NCI-H2107 (cell line): ENCODE measurements at places on chromosomes 2 and 18.

GRCh38 chr2:29444150-29444549 lies 328.9 kb downstream of the CLIP4 start:
- no peak for DNase-seq

DNA sequence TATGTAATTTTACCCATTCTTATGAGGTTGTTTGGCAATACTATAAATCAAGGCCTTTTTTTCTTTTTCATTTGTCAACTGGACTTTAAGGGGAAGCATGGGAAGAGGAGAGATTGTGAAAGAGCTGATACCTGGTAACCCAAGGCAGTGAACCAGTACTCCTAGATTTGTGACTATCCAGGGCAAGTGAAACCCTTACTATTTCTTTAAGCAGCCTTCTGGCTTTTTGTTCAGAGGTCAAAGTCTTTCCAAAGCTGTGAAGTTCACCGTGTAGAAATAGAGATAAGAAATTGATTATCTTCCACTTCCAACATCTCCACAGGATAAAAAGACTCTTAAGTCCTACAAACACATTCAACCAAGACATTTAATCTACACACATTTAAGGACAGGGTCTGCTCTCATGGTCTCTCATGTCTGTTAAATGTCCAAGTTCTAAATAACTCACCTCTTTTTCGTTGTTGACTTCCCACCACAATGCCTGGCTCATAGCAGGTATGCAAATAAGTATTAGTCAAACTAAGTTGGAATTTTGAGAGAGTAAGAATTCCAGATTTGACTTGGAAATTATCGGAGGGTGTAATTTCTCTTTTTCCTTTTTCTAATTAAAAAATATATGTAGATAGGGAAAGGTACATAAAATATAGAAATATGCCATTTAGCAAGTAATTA lies 485.8 kb downstream of the STK39 start:
- no peak for DNase-seq

GRCh38 chr2:38533757-38534545 lies 68.8 kb downstream of the HNRNPLL start:
- no peak for DNase-seq

GRCh38 chr2:150729495-150729955 lies 242.1 kb upstream of the RND3 start:
- no peak for DNase-seq

DNA sequence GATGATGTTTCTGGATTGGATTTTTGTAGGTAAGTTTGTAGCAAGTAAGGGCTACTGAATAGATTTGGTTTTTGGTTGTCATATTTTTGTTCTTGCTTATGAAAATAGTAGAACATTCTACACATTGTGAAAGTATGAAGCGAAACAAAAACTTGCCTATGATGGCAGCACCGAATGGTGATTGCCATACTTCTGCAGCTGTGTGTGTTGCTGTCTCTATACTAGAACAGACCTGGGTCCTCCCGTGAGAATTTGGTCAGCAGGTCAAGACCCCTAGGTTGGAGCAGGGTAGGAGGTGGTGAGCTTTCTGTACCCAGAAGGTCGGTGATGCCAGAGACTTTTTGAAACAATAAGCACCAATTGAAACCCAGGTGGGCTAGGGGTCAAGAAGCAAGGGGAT lies 322.6 kb downstream of the PRKCE start:
- no peak for DNase-seq

DNA sequence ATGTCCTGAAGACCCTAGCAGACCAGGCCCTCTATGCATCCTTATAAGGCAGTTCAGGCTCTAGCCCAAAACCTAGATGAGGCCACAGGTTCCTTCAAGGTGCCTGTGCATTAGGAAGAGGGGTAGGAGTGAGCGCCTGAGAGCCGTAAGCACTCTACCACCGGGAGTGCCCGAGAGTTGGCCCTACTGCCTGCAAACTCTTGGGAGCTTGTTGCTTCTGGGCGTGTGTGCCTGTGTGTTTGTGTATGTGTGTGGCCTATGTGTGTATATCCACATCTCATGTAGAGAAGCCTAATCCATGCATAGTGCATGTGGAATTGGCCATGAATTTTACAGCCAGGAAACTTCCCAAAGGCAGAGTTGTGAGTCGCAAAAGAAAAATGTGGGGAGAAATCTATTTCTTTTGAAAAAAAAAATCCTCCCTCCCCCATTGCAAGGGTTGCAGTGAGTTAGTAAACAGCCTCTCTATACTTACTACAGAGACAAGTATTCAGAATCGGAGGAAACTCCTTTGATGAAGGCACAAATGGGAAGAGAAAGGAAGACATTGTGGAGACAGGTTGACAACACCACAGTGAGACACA lies 96.8 kb downstream of the ADD2 start:
- DNase-seq = no peak

- no peak for DNase-seq
Observed at GRCh38 chr2:229974266-229974665, 52.0 kb downstream of the FBXO36 start.

DNA sequence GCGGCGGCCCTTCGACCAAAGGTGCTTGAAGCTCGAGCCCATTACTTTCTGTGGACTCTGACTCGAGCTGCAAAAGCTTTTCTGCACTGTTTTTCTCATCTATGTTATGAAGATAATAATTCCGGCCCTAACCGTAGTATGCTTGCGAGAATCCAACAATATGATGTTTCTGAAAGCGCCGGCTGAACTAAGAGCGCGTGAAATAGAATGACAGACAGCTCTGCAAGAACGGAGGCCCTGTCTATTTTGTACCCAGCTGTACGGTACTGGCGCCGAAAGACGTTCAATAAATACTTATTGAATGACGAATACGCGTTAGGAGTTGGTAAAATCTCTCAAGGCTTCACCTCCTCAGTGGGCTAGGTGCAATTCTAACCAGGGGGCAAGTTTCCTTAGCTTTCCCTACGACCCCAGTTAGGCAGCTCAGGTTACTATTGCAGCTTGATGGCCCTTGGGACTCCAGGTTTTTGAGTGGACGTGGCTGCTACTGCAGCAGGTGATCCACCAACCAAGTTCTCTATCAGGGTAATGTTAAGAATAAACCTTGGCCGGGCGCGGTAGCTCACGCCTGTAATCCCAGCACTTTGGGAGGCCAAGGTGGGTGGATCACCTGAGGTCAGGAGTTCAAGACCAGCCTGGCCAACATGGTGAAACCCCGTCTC lies 570 bp downstream of the SCRN3 start:
- peak; percentile 62 for DNase-seq

DNA sequence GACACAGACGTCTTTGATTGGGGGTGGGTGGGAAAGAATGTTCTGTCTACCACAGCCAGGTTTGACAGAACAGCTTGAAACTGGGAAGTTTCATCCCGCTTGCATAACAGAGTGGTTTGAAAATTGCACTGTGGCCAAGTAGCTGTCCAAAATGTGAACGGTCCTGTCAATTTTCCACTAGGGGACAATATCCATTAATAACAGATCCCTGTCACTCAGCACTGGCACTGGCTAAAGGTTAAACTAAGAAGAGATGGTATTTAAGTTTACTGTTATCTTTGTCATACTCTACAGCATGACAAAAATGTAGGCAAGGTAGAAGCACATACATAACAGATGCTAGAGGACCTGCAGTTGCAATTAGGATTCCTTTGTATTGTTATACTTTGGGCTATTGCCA lies 55.6 kb upstream of the ACMSD start:
- DNase-seq = no peak

GRCh38 chr2:24452502-24452885 lies 38.6 kb upstream of the NCOA1 start:
- DNase-seq = no peak

- no peak for DNase-seq
Observed at GRCh38 chr2:172339371-172340010, 87.9 kb upstream of the ITGA6 start.

DNA sequence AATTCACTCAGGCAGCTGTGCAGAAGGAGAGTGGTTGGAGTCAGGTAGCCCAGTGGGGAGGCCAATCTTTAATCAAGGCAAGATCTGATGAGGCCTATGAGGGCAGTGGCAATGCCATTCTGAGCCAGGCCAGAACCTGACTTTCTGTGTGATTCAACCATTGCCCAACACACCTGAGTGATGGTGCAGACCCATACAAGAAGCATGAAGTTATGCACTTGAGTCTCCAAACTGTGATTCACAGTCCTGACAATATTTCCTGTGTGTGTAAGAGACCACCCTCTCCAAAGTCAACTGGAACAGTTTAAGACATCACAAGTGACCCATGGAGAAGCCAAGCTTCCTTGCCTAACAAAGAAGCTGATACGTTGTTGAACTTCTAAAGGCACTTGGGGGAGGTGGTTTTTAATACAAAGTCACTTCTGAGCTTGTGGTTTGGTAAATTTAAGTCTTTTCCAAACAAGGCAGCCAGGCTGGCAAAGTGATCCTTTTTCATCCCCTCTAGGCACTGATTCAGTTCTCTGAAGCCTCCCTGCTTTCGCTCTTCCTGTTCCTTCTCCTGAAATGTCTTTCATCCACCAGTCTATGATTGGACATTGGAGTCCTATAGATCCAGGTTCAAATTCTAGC lies 49.0 kb downstream of the VSNL1 start:
- DNase-seq = no peak

DNA sequence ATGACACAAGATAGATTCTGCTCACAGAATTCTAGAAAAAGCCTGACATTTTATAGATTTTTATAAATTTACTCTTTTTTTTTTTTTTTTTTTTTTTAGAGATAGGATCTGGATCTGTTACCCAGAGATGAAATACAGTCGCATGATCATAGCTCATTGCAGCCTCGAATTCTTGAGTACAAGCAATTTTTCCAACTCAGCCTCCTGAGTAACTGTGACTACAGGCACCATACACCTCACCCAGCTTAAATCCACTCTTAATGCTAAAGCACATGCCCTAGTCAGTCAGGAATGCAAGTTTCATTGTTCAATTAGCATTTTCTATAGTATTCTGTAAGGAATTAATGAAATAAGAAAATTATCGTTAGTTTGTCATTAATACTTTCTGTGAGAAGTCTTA lies 32.1 kb upstream of the WDR75 start:
- no peak for DNase-seq

DNA sequence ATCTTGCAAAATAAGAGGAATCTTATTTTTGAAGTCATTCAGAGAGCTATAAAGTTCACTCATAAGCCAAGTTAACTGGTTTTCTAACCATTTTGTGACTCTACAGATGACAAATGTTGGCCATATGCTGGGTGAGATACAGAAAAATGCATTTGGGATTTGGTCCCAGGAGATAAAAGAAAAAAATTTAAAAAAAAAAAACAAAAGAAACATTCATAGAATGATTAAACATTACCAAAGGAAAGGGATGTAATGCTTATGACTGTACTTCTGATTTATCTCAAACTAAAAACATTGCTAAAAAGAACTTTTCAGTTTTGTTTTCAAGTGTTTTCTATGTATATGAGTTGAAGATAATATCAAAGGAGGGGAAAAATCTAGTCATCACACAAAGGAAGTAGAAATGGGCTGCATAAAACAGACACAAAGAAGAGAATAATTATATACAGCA lies 43.1 kb downstream of the PELI1 start:
- no peak for DNase-seq
